ENCODE measurements at places on chromosomes 4 and X. TPM values are rescaled to one million over a fixed set of nuclear protein-coding genes. Genes with fewer than 3 reads are reported as not detected.

DNA sequence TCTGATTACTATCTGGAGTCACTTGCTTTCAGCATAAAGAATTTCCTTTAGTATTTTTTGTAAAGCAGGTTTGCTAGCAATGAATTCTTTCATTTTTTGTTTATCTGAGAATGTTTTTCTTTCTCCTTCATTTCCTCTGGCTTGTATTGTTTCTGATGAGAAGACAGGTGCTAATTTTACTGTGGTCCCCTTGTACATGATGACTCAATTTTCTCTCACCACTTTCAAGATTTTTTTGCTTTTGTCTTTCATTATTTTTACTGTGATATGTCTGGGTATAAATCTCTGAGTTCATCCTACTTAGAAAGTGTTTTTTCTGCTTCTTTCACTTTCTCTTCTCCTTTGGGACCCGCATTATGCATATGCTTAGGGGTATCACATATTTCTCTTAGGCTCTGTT lies 62.6 kb downstream of the PKD2 start:
- DNase-seq, result no peak

RBPJ gene
- total RNA-seq, result 121 TPM

- DNase-seq, result no peak
Measured at GRCh38 chr4:123943976-123944375, 547.4 kb downstream of the SPRY1 start.

DNA sequence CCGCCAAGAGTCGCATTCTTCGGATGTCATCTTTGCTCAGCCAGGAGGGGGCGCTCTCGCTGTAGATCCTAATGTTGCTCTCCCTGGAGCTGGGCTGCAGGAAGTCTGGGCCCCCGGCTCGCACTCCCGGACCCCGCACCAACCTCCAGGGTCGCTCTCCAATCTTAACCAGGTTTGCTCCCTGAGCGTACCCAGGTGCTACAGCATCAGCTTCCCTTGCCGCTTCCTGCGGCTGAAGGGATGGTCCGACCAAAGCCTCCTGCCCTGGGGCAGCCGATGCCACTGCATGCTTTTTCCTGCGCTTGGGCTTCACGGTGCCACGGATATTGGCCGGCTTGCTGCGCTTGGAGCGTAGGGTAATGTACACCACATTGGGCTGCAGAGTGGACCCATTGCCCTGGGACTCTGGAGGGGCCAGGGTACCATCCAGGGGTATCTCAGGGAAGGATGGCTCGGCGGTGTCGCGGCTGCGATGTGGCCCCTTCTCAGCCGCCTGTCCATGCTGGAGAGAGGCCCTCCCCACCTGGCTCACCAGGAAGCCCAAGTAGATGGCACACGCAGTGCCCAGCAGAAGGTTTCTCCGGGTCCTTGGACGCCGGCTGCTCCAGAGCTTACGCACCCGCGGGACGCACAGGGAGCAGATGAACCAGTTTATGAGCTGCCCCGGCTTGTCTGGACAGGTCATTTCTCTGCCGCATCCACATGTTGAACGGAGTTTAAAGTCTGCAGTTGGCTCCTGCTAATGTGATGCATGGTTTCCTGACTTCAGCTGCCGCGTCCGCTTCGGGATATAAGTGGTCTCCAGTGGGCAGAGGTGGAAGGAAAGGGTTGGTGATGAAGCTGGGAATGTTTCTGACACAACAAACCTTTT lies 1.9 kb downstream of the GASK1B start:
- DNase-seq, result peak; percentile 40

XK gene
- 7.4 TPM for total RNA-seq

JADE3 gene
- 14.0 TPM for total RNA-seq

DNA sequence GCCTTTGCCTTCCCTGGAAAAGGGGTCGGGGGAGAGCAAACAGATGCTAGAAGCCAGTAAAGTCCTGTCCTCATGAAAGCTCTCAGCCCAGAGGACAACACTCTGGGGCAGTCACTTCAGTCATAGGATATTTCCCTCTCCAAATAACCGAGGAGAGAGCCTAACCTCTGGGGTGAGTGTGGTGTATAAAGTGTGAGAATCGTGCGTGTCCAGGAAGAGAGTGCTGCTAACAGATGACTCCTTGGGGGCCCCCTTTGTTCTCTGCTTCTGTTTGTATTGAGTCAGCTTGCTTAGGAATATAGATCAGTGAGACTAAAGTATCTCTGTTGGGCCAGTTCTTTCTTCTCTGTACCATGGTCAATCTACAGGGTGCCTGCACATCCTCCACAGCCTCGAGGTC lies 247.2 kb downstream of the PALLD start:
- no peak for DNase-seq

DNA sequence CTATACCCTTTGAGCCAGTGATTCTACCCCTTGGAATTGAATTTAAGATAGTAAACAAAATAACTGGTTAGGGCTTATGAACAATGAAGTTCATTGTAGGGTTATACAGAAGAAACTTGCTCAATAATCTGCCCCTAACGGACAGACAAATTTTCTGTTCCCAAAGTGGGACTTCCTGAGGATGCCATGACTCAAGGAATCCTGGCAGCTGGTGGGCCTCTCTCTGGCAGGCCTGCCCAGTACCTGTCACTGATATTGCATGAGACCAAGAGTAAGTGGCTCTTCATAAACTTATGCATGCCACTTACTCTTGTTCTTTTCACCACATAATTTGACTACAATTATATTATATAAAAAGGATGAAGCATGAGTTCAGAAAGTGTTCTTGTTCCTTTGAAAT lies 41.5 kb downstream of the GPRIN3 start:
- DNase-seq, result no peak

GRCh38 chrX:150032742-150033141 lies 94.5 kb upstream of the EOLA2 start:
- no peak for DNase-seq

PNMA3 gene
- total RNA-seq, result 7.8 TPM

DNA sequence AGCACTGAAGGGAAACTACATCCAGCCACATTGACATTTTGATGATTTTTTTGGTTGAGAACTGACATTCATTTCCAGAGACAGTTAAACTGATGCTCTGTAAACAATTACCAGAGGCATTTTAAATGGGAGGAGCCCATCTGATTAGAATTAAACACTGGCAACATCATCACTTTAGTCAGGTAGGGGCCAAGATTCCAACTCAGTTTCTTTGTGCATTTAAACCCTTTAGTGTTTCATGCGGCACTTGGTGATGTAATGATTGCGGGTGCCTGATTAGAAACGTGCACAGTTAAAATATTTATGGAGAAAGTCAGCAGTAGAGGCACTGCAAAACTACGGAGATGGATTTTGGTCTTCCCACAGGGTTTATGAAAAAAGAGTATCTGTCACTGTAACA lies 16.1 kb downstream of the TNIP3 start:
- DNase-seq, result no peak

CCNA2 gene
- total RNA-seq, result 8.9 TPM

DNA sequence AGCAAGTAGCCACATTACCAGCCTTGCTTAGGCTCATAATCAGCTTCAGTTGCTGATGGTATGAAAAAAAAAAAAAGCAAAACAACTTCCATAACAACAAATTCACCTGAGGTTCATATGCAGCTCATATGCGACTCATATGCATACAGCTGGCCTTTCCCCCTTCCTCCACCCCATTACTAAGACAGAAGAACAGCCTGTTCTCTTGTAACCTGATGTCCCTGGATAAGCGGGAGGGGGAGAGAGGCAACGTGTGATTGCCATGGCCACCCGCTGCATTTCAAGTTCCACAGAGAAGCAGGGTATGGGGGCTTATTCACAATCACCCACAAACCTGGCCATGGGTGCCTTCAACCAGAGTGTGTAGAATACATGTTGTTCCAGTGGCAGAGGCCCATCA lies 95.1 kb upstream of the DGKK start:
- DNase-seq, result no peak

PABPC1L2B gene
- 1.5 TPM for total RNA-seq

DNA sequence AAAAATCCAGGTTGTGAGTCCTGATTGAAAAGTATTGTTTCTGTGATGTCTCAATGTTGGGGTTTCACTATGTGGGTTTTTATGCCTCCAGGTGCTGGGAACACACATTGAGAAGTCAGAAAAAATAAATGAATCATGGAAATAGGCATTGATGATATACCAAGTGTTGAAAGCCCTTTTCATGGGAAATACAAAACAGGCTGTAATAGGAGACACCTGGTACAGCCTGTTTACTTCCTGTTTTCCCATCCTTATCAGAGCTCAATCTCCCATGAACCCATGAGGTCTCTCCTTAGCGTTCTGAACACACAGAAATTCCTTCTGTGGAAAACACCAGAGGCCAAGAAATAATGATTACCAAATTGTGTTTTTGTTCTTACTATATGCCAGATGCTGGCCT lies 106.3 kb upstream of the BOD1L1 start:
- DNase-seq, result no peak

- DNase-seq, result no peak
Measured at GRCh38 chr4:147396105-147396504, 84.8 kb upstream of the EDNRA start.

Measured in glutamatergic neuron (in vitro differentiated cells).